GF-D8 (cell line): ENCODE measurements at places on chromosomes 6 and 20.
A peak's percentile ranks its signal among the peaks of the same experiment; 100 is the strongest.

DNA sequence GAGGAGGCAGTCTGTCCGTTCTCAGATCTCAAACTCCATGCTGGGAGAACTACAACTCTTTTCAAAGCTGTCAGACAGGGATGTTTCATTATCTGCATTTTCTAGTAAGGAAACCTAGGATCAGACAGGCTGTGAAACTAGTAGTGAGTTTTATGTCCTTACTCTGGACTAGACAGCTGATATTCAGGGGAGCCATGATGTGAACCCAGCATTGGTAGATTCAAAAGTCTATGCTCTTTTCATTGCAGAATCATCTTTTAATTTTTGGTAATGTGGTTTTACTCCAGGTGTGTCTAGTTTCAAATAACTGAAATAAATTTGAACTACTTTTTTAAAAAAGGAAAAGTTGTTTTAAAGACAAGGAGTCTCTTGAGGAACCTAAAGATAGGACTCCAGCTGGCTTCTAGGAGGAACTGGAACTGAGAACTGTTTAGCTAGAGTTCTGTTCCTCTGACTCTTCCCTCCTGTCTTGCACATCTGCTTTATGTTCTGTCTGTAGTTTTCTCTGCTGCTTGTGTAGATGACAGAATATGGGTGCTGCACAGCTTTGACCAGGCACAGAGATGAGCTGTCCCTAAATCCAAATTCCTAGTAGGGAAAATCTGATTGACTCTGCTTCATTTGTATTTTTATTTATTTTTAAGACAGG is 27.8 kb upstream of the RNF144B start:
- no peak for DNase-seq

- DNase-seq, result no peak
Measured at GRCh38 chr6:36545767-36546307, 1.4 kb downstream of the STK38 start.

DNA sequence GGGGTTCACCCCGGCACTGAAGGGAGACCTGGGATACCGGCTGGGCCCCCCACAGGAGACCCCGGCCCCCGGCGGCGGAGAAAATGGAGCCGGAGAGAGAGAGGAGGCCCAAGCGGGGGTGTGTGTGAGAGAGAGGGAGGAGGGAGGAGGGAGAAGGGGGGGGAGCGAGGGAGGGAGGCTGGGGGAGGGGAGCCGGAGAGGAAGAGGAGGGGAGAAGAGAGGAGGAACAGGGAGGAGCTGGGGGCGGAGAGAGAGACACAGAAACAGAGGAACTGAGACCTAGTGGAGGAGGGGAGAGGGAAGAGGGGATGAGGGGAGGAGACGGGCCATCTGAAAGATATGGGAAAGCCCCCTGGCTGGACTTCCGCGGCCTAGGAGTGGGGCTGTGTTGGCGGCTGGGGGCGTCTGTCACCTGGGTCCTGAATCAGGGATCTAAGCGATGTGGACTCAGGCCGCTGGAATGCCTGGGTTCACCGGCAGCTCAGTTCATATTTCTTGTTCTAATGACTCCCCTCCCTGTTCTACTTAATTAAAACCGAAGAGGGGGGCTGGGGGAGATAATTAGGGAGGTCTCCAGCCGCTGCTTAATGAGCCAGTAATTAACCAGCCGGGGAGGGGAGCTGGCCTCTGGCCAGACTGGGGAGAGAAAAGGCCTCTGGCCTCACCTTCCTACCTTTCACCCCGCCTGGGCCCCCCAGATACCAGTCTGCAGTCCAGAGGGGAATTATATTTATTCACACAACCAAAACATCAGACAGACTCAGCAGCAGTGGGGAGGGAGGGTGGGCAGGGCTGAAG is at the start of gene PBX2:
TSS of gene PBX2 (minus strand) at position 149 of the 798 bp plus-strand sequence. CDS start 287 bp downstream, outside the sequence.
- DNase-seq, result peak; percentile 87

GRCh38 chr20:37362231-37362792 is 16.4 kb downstream of the SRC start:
- DNase-seq, result no peak

DNA sequence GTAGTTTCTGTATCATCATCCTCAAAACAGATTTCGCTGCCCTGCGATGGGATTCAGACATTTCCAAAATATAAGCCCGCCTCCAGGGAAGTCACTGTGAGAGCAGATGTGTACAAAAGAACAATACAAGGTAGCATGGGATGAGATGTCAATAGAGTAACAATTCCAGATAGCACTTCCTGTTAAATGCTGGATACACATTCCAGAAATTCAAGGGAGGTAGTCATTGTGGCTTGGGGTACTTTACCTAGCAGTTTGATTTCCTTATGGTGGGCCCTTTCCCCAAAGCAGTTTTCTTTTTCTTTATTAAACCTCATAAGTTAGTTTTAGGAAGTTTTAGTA is 2.5 kb downstream of the RNF217 start:
- DNase-seq, result no peak

DNA sequence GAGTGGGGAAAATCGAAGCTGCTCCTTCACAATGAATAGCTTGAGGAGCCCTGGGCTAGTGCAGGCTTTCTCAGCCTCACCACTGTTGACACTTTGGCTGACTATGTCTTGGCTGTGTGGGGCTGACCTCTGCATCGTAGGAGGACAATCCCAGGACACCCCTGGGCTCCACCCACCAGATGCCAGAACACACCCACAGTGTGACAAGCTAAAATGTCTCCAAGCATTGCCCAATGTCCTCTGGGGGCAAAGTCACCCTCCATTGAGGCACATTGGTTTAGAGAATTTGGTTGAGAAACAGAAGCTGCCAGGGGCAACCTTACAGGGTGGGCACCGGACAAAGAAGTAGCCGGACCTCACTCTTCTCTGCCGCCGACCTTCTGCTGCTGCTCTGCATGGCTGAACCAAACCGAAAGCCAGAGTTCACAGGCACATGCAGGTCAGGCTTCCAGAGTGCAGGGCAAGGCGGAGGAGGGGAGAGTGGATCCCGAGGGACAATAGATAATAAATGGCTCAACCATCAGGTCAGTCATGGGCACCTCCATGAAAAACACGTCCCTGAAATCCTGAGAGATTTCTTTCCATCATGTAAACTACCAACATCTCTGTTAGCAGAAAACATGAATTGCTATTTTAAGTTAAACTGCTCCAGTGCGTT is 189.0 kb downstream of the LRFN2 start:
- DNase-seq, result no peak

DNA sequence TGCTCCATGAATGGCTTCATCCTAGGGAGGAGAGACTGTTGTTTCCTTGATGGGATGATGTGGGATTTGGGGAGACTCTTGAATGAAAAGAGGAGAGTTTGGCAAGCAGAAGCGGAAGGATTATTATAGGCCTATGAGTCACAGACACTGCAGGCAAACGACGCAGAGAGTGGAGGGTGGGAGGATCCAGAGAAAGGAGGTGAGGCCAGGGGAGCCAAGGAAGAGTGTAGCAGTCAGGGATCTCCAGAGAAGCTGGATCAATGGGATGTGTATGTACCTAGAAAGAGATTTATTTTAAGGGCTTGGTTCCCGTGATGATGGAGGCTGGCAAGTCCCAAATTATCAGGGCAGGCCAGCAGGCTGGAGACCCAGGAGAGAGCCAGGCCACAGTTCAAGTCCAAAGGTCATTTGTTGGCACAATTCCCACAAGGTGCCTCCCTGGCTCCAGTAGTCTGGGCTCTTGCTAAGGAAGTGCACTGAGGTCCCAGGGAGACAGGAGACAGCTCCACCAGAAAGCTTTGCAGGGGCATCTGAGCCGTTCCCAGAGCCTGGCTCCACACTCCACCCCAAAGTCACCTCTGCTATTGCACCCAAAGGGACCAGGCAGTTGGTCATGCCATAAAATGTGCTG is 76.0 kb downstream of the ADTRP start:
- DNase-seq, result no peak

DNA sequence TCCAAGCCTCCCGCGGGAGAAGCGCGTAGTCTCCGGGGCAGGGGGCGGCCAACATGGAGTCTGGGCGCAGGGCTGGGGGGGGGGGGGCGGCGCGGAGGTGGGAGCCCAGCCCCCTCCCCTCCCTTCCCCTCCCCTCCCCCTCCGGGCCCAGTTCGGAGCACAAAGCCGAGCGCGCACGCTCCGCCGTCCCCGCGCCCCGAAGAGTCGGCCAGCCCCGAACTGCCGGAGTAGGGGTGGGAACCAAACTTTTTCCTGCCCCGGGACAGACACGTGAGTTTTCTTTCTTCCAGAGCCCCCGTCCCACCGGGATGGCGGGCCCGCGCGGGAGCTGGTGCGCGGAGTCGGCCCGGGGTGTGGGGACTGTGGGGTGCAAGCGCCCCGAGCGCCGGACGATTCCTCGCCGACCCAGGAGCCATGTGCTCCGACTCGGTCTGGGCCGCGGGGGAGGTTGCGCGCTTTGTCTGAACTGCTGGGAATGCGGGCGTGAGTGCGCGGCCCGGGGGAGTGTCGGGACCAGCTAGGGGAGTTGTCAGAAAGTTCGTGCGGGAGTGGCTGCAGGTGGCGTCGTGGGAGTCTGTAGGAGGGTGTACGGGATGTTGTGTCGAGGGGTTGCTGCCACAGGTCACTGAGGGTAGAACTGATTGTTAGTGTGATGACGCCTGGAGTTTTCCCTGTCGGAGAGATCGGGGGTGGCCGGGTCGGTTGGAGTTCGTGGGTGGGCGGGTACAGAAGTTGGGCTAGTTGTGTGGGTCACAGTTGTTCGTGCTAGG is 1.2 kb downstream of the TGIF2 start:
- peak; percentile 26 for DNase-seq

DNA sequence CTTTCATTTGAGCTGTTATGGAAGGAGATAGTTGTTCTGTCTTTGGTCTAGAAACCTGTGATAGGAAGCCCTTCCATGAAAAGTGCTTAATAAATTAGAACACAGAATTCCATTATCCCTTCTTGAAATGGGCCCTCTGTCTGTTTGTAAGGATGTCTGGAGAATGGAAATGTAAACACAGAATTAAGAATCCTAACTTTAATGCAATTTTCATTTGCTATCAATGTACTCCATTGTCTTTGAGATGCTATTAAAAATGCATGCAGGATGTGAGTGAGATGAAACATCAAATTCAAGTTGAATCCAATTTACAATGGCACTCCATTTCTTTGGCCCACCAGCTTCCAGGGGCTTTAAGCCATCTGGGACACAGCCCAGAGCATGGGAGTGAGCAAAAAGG is 13.9 kb upstream of the AARS2 start:
- no peak for DNase-seq

DNA sequence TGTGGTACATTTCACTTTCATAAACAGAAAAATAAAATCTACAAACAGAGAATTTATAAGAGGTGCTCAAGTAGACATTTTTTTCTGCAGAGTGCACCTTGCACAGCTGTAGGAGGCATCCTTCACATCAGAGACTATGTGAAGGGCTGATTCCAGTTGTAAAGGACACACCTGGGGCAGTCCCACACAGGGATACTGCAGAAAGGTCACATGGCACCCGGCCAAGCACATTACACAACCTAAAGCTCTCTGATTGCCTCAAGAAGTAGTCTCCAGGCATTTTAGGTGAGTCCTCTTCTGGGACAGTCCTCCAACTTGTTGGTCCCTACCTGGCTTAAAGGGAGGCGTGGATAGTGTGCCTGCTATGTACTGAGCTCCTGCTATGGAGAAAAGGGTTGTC is 502.9 kb upstream of the NOX3 start:
- DNase-seq, result no peak

DNA sequence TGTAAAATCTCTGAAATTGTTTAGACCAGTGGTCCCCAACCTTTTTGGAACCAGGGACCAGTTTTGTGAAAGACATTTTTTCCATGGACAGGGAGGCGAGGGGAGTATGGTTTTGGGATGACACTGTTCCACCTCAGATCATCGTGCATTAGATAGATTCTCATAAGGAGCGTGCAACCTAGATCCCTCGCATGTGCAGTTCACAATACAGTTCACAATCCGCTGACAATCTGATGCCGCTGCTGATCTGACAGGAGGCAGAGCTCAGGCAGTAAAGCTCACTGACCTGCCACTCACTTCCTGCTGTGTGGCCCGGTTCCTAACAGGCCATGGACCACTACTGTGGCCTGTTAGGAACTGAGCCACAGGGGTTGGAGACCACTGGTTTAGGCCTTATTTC is 115.2 kb downstream of the EPM2A start:
- DNase-seq, result no peak

- DNase-seq, result no peak
Measured at GRCh38 chr6:149129371-149130077, 188.0 kb upstream of the TAB2 start.

DNA sequence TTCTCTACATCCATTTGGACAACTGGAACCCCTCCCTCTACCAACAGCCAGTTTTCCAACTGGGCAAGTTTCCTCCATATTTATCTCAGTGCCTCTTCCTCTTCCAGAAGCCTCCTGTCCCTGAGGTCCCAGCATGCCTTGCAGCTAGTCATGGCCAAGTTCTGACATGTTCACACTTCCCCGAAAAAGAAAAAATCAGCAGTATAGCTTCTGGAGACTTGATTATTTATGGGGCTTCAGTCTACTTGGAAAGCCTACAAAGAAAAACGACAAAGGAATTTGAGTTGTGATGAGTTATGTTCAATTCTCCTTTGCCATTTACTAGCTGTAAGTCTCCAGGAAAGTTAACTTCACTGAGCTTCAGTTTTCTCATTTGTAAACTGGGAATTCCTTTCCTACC is 406.5 kb downstream of the MAFB start:
- no peak for DNase-seq

DNA sequence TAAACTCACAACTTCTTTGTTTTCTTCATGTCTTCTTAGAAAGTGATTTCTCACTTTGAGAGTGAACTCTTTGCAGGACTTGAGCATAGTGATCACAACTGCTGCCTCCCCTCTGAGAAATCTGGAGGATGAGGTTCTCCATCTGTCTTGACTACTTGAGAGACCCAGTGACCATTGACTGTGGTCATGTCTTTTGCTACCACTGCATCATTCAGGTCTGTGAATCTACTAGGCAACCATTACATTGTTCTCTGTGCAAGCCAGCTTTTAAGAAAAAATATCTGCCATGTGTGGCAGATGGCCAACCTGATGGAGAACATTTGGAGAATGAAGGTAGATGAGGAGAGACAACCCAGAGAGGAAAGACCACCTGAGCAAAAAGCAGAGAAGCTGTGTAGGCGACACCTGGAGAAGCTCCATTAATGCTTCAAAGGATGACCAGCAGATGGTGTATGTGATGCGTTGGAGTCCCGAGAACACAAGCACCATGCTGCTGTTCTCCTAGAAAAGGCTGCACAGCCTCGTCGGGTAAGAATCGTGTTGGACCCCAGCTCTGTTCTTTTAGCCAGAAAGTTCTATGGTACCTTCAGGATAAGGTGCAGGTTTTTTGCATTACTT is 25.1 kb upstream of the TRIM26 start:
- no peak for DNase-seq

DNA sequence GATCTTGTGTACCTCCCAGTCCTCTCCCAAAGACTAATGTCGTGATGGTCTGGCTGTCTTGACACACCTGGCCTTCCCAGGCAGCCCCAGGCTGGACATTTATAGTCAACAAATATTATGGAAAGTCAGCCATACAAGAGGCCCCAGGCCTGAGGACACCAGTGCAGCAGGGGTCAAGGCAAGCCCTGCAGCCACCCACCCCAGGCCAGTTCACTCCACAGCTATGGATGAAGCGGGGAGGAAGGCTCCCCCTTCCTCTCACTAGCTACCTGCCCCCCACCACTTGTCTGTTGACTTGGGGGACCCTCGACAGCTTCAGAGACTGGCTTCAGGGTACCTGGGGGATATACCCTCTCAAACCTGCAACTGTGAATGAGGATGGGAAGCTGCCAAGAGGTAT is 132.1 kb downstream of the MRPL14 start:
- no peak for DNase-seq
